RPMI7951 (cell line): ENCODE measurements at places on chromosomes 11 and 22.
A peak's percentile ranks its signal among the peaks of the same experiment; 100 is the strongest.

GRCh38 chr22:39364714-39365491 is 15.1 kb downstream of the SYNGR1 start:
- peak; percentile 59 for DNase-seq

- no peak for DNase-seq
These were observed 16.5 kb downstream of the P2RX3 start for GRCh38 chr11:57354699-57355098.

DNA sequence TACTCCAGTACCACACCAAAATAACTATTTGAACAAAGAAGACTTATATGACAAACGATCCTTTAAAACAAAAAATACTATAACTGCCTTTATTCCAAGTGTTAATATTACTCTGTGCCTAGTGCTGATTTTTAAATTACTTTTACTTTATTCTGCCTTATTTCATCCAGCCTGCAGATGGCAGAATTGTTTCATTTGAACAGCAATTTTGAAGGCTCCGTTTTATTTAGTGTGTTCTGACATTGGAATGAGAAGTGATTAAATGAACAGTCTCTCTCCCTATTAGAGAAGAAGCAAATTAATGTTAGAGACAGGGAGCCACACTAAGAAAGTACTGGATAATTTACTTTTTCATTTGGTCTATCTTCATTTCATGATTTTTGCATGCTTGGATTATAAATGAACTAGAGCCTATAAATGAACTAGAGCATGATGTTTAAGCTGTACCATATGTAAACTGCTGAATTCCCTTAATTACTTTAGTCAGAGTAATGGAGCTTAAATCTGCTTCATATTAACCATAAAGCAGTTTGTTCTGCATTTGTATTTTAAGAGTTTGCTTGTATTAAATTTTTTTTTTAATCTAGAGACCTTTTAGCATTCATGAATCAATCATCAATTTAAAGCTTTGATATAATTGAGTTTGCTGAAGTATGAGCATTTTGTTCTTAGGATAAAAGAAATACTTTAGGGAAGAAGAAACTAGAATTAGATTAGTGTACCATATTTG is 9.8 kb downstream of the PDHX start:
- peak; percentile 53 for DNase-seq

GRCh38 chr11:27414644-27415043 is 51.6 kb upstream of the CCDC34 start:
- no peak for DNase-seq

GRCh38 chr11:2932850-2933251 is 3.6 kb upstream of the PHLDA2 start:
- peak; percentile 77 for DNase-seq

DNA sequence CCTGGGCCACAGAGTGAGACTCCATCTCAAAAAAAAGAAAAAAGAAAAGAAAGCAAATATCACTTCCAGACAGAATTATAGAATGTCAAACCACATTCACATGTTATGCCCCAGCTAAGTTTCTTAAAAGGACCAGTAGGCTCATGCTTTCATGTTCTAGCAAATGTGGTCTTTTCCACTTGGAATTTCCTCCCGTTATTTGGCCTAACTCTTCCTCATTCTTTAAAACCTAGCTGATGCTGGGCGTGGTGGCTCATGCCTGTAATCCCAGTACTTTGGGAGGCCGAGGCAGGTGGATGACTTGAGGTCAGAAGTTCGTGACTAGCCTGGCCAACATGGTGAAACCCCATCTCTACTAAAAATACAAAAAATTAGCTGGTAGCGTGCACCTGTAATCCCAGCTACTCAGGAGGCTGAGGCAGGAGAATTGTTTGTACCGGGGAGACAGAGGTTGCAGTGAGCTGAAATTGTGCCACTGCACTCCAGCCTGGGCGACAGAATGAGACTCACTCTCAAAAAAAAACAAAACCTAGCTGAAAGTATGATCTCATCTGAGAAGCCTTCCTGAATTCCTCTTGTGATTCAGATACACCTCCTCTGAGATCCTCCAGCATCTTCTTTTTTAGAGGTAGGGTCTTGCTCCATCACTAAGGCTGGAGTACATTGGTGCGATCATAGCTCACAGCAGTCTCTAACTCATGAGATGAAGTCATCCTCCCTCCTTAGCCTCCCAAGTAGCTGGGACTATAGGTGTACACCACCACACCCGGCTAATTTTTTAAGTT is 50.4 kb downstream of the FCHSD2 start:
- DNase-seq: no peak

DNA sequence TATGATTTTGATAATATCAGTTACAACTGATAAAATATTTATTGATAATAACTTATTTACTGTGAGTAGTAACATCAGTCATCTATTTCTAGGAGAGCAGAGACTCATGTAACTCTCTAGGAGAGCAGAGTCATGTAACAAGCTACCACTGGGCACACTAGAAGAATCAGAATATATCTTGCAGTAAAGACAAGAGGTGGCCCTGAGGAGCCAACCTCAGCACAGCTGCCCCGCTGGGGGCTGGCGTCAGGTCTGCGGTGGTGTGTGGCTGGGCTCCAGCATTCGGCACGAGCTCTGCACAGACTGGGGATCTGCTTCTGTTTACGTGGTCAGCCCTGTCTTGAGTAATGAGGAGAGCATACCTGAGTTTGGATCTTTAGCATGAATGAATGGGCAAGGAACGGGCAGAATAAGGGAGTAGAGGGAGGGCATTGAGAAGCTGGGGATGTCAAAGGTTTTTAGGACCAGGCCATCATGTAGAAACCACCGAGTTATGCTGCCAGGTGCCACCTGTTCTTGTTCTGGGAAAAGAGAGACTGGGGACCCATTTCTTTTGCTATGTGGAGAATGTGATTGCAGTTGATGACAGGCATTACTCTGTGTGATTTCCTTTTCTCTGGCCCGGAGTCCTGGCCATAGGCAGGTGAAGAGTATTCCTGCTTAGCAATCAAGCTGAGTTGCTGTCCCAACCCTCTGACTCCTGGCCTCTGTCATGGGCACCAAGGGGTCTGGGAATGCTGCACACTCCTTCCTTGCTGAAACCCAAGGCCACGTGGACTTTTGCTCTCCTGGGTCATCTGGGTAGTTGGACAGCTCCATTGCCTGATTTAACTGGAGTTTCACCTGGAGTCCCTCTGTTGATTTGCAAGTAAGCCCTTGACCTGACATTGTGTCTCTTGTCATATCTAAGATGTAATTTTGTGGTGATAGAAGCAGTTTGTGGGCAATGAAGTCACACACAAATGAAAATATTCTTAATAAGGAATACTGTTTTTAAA is 50.9 kb upstream of the HEPHL1 start:
- no peak for DNase-seq

- DNase-seq: peak; percentile 53
These were observed 6.4 kb upstream of the EHF start for GRCh38 chr11:34614344-34615104.

GRCh38 chr11:12048936-12049790 is 40.7 kb upstream of the DKK3 start:
- no peak for DNase-seq

DNA sequence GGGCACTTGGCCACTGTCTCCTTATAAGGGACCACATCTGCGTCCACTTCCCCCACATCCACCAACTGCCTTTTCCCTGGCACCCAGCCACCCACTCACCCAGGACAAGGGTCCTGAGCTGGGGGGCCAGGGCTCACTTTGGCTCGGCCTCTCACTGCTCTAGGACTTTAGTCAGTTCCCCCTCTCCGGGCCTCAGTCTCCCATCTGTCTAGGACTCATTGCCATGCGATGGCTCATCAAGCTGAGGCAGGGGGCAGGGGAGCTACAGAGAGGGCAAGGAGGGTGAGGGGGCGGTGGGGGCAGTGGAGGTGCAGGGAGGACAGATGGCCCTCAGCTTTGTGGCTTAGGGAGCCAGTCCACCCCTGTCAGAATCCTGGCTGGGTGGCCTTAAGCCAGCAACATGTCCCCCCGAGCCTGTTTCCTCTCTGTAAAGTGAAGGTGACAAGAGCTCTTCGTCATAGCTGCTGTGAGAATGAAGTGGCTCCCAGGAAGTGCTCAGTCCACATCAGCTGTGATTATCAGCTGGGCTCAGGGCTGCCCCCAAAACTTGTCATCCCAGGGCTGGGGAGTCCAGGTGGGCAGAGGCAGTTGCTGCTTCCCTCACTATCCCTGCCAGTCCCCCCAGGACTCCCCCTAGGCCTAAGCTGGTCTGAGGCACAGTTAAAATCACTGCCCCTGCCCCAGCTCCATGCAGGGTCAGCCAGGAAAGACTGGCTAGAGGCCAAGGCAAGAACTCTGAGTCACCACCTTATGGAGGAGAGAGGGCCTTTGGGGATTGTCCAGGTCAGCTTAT is 14.9 kb downstream of the RAC2 start:
- DNase-seq: peak; percentile 92

GRCh38 chr11:115298300-115299012 is 205.8 kb downstream of the CADM1 start:
- no peak for DNase-seq

DNA sequence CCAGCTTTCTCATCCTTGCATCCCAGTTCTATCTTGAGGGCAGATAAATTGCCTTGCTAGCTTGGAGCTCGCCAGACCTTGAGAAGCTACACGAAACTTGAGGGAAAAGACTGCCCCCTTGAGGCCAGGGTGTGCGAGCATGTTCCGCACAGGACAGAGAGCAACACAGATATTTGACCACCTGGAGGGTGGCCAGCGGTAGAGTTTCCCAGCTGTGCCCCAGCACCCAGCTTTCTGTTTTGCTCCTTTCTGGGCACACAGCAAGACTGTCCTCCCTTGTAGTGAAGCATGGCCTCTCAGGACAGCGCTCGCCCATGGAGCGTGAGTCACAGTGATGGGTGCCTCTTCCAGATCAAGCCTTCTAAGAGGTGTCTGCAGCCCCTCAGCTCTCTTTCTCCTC is 23.5 kb downstream of the SPATA19 start:
- DNase-seq: no peak

DNA sequence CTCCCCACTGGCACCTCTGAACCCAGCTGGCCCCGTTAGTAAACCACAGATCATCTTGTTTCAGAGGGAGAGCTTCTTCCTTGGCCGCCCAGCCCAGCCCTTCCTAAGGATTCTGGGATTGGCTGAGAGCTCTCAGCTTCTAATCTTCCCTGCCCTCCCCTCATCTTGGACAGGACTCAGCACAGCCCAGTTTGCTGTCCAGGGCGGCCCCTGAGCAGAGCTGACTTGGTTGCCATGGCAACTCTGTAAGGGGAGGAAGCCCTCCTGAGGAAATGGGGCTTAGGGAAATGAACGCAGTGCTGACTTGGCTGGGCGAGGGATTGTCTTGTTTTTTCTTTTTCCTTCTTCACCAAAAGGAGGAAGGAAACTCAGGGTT is 4.6 kb downstream of the APOL4 start:
- DNase-seq: peak; percentile 40

- peak; percentile 1 for DNase-seq
These were observed 44.8 kb upstream of the MYO18B start for GRCh38 chr22:25697181-25697664.

DNA sequence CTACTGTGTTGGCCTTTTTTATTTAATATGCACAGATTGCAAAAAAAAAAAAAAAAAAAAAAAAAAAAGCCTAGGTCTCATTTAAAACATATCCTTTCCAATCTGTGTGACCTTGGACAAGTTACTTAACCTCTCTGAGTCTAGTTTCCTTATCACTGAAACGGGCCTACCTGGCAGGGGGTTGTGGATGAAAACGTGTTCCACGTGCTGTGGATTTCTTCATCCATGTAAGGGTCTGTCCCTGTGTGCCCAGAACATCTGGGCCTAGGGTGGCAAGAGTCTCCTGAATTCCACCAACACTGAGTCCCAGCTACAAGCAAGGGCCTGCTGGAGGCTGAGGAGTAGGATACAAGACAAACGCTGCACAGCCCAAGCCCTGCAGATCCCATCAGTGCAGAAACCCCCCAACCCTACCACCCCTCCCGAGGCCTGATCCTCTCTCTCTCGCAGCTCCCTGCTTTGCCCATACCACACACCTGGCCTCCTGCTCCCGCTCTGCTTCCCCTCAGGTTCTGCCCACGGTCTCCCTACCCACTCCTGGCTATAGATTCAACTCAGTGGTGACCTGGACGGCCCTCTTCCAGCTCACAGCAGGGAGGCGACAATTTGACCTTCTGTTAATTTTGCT is 4.7 kb upstream of the GNAZ start:
- no peak for DNase-seq

DNA sequence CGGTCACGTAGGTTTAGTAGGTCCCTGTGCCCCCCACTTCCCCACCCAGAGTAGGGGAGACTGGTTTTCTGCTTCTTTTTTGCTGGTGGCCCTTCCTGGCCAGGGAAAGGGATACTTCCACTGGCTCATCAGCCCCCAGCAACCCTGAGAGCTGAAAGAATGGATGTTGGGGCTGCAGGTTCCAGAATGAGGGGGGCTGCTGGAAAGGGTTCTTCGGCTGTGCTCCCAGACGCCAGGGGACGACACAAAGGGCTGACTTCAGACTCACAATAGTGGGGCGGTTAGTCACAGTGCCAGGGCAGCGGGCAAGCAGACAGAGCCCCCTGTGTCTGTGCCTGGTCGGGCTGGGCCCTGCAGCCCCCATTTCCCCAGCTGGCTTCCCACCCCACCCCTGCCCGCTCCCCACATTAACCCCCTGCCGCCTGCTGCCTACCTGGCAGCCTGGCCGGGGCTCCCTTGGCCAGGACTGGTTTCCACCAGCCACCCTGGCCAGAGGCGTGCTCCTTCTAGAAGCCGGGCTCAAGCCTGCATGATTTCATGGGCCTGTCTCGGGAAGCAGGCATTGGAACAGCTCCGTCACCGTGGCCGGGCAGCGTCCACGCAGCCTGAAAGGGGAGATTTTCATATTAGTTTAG is 79.1 kb upstream of the WNT7B start:
- DNase-seq: no peak

DNA sequence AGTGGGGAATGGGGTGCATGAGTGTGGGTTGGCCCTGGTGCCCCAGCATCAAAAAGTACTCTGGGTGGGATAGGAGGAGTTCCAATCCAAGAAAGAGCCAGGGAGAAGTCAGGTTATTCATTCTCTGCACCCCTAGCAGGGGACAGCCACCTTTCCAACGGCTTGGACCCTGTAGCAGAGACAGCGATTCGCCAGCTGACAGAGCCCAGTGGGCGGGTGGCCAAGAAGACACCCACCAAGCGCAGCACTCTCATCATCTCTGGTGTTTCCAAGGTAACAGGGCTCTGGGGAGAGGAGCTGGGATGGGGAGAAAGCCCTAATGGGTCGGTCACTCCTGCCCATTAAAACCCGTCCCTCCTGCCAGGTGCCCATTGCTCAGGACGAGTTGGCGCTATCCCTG is 6.6 kb downstream of the C2CD2L start:
- DNase-seq: no peak

- no peak for DNase-seq
These were observed 408.9 kb upstream of the CCDC90B start for GRCh38 chr11:83695046-83695445.

DNA sequence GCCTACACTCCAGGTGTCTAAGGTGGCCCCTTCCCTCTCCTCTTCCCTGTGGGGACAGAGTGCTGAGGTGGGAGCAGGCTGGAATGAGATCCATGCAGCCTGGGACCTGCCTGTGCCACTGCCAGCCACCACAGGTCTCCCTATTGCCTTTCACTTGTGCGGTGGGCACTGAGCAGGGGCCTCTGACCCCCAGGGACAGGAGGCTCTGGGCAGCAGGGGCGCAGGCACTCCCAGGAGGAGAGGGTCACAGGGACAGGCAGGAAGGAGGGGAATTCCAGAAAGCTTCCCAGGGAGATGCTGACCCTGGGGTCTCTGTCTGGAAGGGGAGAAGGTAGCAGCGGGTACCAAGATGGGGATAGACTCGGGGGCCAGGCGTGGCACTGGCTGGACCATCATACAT is 228.5 kb upstream of the B3GAT1 start:
- DNase-seq: no peak

- DNase-seq: no peak
These were observed 9.4 kb downstream of the TMPRSS13 start for GRCh38 chr11:117919781-117920221.
